ENCODE measurements at places on chromosomes 5 and 9.
A peak's percentile ranks its signal among the peaks of the same experiment; 100 is the strongest.

DNA sequence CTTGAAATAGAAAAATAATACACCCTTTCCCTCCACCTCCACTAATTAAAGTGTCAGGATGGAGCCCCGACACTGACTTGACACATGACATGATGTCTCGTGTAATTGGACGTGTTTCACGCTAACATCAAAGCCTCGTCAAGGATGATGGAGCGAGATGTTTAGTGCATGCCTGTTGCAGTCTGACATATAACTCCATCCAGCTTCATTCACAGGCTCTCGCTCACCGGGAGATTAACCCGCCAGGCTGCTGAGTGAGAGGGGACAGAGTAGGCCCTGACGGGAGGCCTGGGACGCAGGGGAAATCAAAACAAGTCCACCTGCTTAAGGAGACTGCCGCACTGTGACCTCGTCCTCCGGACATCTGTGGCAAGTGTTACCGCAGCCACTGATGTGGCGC is 263.5 kb downstream of the SLIT3 start:
- DNase-seq: no peak

DNA sequence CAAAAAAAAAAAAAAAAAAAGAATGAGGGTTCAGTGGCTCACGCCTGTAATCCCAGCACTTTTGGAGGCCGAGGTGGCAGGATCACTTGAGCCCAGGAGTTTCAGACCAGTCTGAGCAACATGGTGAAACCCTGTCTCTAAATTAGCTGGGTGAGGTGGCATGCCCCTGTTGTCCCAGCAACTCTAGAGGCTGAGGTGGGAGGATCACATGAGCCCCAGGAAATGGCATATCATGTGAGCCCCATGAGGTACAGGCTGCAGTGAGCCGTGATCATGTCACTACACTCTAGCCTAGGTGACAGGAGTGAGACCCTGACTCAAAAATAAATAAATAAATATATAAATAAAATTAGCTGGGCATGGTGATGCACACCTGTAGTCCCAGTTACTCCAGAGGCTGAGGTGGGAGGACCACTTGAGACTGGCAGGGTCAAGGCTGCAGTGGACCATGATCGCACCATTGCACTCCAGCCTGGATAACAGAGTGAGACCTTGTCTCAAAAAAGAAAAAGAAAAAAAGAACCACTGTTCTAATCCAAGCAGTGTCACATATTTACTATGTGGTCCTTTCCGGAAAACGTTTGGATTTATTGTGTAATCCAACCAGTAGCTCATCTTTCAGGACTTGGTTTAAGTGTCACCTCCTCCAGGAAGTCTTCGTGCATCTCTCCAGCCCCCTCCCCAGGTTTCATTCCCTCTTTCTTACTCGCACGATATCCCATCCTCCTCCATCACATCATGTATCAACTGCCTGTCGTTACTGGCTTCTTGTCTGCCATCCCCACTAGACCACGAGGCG is 12.3 kb upstream of the SPOUT1 start:
- DNase-seq: no peak

DNA sequence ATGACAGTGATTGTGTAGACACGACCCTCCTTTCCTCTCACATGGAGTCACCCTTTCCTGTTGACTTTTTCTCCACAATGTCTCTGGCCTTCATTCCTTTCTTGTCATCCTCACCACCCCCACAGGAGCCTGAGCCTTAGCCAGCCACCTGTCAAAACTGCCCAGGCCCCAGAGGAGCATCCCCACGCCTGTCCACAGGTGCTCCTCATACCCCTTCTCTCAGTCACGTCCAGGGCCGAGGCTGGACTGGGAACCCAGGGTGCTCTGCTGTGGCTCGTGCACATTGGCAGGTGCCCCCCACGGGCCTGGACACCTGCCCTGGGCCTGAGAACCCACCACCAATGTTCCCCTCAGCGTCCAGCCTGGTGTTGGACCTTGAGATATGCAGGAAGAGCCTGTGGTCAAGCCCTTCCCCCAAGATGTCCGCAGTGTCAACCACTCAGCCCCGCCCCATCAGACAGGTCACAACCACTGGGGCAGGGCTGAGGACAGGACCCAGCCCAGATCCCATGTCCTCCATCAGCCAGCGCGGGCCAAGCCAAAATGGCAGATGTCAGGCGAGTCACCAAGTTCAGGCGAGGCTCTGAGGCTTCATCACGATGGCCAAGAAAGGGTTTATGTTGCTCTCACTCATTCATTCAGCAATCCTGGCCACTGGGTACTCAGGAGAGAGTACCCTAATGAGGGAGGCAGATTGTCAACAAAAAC is 65.8 kb upstream of the STXBP1 start:
- no peak for DNase-seq

DNA sequence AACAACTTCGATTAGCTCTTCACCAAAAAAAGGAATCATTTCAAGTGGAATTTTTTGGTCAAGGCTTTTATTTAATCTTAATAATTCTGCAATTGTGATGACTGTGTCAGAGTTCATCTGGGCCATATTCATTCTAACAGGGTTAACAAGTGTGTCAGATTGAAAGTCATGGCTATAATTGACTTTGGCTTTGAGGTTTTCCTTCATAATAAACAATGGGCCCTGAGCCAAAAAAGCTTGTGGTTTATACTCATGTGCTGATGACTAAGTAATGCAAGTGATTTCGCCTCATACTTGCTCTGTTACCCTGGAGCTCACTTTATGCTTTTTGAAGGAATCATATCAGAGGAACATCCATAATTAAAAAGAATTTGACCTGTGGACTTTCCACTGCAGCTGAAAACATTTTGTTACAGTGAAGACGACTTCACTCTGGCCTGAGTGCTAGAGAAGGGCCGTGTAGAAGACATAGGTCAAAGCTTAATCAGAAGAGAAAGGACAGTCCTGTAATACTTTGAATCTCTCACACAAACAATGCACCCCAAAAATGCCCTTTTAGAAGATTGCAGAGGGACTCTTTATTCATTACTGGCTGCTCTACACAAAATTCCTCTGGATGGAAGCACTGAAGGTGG is 101.7 kb downstream of the GDNF start:
- peak; percentile 92 for DNase-seq

DNA sequence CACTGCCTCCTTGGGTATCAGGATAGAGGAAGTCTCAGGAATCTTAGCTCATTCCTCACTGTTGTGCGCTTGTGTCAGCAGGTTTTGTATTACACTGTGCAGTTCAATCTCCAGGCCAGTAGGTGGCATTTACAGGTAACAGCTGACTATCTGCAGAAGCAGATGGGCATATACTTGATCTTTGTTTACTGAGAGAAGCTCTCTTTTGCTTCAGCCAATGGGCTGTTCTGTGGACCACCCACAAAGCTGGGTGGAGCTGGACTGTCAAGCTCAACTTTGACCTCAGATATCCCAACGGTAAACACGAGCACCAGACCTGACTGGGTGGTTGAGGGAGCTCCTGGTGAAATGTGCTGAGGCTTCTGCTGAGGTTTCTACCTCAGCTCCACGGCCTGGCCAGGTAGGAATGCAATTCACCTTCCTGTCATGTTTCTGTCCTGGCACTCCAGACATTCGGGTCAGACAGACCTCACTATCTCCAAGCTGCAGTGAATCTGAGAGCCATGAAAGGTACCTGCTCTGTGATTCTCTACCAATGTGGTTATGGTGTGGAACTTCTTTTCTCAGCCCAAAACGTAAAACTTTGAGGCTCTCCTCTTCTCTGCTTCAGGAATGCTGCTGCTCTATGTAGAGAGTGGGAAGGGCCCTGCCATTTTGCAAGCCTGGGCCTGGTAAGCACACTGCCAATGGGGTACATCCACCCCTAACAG is 167.9 kb upstream of the ACTBL2 start:
- DNase-seq: peak; percentile 80

GRCh38 chr5:14400085-14400484 is 181.5 kb upstream of the OTULINL start:
- peak; percentile 26 for DNase-seq

GRCh38 chr9:105148328-105149006 is 96.0 kb upstream of the SLC44A1 start:
- DNase-seq: no peak

DNA sequence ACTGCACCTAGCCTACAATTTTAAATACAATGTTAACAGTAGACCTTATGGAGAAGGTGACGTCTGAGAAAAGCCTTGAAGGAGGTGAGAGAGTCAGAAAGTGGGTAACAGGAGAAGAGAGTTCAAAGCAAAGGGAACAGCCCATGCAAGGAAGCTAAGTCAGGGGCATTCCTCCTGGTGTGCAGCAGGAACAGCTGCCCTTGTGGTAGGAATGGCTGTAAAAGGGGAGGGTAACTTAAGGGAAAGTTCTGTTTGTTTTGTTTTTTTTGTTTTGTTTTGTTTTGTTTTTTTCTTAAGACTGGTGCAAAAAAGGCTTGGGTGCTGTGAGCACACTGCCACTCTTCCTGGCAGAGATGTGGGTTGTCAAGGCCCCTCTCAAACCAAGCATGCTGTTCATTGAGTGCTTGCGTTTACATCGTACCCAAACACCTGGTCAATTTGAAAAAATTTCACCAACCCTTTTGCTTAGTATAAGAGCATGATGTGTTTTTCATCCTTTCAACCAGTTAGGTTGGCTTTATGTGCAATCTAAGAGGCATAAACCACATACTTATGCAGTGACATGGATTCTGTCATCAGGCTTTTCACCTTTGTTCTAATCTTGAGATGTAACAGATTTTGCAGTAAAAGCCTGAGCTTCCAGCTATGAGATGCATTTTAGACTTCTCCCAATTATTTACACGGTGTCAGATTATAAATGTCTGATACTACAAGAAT is 279.7 kb downstream of the GLIS3 start:
- peak; percentile 25 for DNase-seq

GRCh38 chr9:23563517-23563916 is 262.5 kb downstream of the ELAVL2 start:
- peak; percentile 26 for DNase-seq

DNA sequence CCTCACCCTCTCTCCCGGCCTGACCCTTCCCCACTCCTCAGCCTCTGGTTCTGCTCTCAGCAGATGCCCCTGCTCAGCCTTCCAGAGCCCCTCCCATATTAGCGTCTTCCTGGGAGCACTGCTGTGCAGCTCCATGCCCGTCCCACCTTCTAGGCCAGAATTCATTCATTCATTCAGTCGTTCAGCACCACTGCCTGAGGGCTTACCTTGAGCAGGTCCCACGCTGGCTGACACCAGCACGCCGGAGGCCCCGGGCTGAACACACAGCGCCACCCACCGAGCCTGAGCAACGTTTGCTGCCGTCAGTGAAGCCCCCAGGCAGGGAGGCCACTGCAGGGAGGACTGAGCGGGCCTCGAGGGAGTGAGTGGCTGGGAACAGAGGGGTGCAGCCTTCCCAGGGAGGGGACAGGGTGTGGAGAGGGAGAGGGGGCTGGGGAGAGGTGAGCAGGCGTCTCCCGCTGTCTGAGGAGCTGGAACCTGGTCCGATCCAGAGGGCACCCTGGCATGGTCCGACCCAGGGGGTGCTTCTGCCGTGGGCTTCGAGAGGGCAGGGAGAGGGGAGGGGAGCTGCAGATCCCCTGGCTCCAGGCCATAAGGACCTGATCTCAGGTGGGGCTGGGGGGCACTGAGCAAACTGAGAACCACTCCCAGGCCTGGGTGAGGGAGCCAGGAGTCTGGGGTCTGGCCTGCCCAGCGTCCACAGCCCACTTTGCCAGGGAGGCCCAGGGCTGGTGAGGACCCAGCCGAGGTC is 98.8 kb upstream of the RAPGEF1 start:
- no peak for DNase-seq

DNA sequence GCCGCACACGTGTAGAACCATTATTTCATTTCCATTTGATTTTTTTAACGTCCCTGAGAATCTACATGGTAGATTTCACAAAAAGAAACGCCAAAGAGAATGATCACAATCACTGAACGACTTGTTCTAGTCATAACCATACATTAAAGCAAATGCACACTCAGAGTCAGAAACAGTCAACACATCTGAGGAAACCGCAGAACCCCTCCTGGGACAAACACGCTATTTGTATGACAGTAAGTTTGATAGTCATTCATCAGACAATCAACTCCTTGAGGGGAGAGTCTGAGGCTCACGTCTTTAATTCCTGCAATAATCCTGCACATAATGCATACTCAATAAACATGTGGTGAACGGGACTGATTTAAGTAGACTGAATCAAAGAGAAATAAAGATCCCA is 129.2 kb downstream of the MED27 start:
- DNase-seq: no peak

- no peak for DNase-seq
Measured at GRCh38 chr9:134989206-134990065, 71.7 kb upstream of the FCN1 start.

DNA sequence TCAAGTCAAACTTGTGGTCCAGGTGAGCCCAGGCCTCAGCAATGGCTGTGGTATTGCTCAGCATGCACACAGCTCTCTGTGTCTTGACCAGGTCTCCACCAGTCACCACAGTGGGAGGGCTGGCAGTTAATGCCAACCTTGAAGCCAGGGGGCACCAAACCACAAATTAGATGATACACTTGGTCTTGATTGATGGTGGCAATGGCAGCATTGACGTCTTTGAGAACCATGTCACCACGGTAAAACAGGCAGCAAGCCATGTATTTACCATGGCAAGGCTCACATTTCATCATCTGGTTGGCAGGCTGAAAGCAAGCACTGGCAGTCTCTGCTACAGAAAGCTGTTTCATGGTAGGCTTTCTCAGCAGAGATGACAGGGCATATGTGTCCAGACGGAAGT is 40.0 kb downstream of the NIM1K start:
- peak; percentile 34 for DNase-seq

- DNase-seq: no peak
Measured at GRCh38 chr9:93129286-93129685, 4.8 kb downstream of the NINJ1 start.

- no peak for DNase-seq
Measured at GRCh38 chr9:127074561-127075548, 47.6 kb downstream of the ANGPTL2 start.

GRCh38 chr5:87311405-87312279 is 44.0 kb downstream of the RASA1 start:
- DNase-seq: no peak

- DNase-seq: peak; percentile 43
Measured at GRCh38 chr5:45038366-45038987, 229.7 kb downstream of the MRPS30 start.

DNA sequence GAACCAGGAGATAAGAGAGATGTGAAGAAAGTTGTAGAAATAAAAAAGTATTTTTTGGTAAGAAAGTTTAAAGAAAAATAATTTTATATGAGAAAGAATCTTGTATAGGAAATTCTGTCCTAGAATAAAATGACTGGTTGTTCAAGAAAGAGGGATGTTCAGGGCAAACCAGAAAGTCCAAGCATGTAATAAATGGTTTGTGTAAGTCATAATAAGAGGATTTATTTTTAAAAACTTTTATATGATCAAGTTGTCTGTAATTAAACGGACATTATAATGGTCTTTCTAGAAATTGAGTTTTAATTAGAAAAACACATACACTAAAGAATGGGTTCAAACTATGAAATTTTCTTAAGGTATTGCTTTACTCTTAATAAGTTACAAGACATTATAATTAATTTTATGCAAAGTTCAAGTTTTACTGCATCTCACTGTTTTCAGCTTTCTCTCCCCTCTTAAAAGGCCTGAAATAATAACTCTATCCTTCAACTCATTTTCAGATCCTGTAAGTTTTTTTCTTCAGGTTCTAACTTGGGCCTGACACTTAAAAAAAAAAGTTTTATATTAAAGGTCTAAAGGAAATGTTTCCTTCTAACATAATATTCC is 56.1 kb upstream of the ZNF300 start:
- DNase-seq: no peak

Measured in epithelial cell of esophagus (primary cell).